Kidney (tissue), 22 donors: ENCODE measurements at places on chromosomes 7 and 10. TPM values are rescaled to one million over a fixed set of nuclear protein-coding genes. Genes with fewer than 3 reads are reported as not detected.

The XRCC2 gene
- 0.22 TPM for polyA plus RNA-seq

The CALU gene
- 32.9 TPM for polyA plus RNA-seq

The ASB10 gene
- 0.22 TPM for polyA plus RNA-seq

DNA sequence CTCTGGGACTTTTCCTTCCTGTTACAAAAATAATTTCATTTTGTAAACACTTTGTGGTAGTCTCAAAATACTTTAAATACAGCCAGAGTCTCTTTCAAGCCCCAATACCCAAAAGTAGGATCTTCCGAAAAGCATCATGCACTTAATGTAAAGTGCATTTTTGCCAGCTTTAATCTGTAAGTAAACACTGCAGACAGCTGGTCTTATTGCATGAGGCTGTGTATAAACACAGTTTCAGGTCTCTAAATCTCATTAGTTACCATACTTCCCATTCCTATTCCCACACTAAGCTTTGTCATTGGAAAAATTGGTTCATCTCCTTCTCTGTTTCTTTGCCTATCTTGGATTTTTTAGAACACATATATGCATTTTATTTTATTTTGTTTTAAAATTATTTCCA, 87.6 kb upstream of the GNAI1 start:
- H3K27ac ChIP-seq: no peak overlapping the region
- H3K36me3 ChIP-seq: no peaks in the 10 kb centered on the region
- no peak for DNase-seq
- H3K27me3 ChIP-seq: no peaks in the 10 kb centered on the region
- no peaks in the 10 kb centered on the region for H3K4me1 ChIP-seq
- no peak overlapping the region for H3K4me3 ChIP-seq

- no peak overlapping the region for H3K27ac ChIP-seq
- no peaks in the 10 kb centered on the region for H3K27me3 ChIP-seq
- no peak overlapping the region for H3K4me3 ChIP-seq
- H3K4me1 ChIP-seq: no peaks in the 10 kb centered on the region
- no peaks in the 10 kb centered on the region for H3K36me3 ChIP-seq
These were observed 293.1 kb downstream of the GRM8 start for GRCh38 chr7:126959649-126960048.

GRCh38 chr10:58173391-58173790, 94.3 kb downstream of the IPMK start:
- no peak overlapping the region for H3K27ac ChIP-seq
- no peaks in the 10 kb centered on the region for H3K4me1 ChIP-seq
- no peak overlapping the region for H3K4me3 ChIP-seq
- H3K27me3 ChIP-seq: no peaks in the 10 kb centered on the region

- no peaks in the 10 kb centered on the region for H3K27me3 ChIP-seq
- no peaks in the 10 kb centered on the region for H3K4me1 ChIP-seq
- H3K36me3 ChIP-seq: no peaks in the 10 kb centered on the region
- no peak overlapping the region for H3K4me3 ChIP-seq
These were observed 54.0 kb upstream of the SLC26A5 start for GRCh38 chr7:103499976-103500375.

DNA sequence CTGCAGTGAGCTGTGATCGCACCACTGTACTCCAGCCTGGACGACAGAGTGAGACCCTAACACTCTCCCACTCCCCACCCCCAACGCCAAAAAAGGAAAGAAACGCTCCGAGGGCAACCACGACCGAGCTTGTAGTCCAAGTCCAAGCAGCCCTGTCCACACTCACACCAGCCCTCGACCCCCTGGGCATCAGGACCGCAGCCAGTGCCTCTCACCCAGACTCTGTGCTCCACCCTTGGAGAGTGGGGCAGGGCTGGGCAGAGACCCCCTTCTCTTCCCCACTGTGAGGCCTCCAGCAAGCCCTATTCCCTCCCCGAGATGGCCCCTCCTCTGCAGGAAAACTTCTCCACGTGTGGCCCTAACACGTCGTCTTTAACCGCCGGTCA, 82.6 kb downstream of the FOXL3 start:
- H3K27ac ChIP-seq: no peak overlapping the region
- no peaks in the 10 kb centered on the region for H3K36me3 ChIP-seq
- H3K4me3 ChIP-seq: no peak overlapping the region
- H3K4me1 ChIP-seq: no peaks in the 10 kb centered on the region
- DNase-seq: no peak

GRCh38 chr7:7201578-7202374, 19.4 kb downstream of the C1GALT1 start:
- H3K4me3 ChIP-seq: no peak overlapping the region
- H3K36me3 ChIP-seq: no peaks in the 10 kb centered on the region
- H3K4me1 ChIP-seq: no peaks in the 10 kb centered on the region
- DNase-seq: peak; percentile 72
- H3K27ac ChIP-seq: peak overlapping the region; percentile 71
- no peaks in the 10 kb centered on the region for H3K27me3 ChIP-seq

The SEMA3E gene
- polyA plus RNA-seq: 0.15 TPM

- no peaks in the 10 kb centered on the region for H3K36me3 ChIP-seq
- no peaks in the 10 kb centered on the region for H3K27me3 ChIP-seq
- no peak overlapping the region for H3K27ac ChIP-seq
- DNase-seq: no peak
- no peak overlapping the region for H3K4me3 ChIP-seq
These were observed 89.0 kb upstream of the PPP2R2D start for GRCh38 chr10:131811630-131812403.

The GPR37 gene
- polyA plus RNA-seq: 0.60 TPM

The CUZD1 gene
- 0.65 TPM for polyA plus RNA-seq

- H3K4me1 ChIP-seq: no peaks in the 10 kb centered on the region
- no peaks in the 10 kb centered on the region for H3K27me3 ChIP-seq
- no peaks in the 10 kb centered on the region for H3K36me3 ChIP-seq
- DNase-seq: no peak
- no peak overlapping the region for H3K27ac ChIP-seq
These were observed 13.3 kb upstream of the ACSL5 start for GRCh38 chr10:112360308-112361270.

The SFMBT2 gene
- 1.2 TPM for polyA plus RNA-seq

GRCh38 chr10:73932620-73933112, 21.7 kb downstream of the PLAU start:
- no peaks in the 10 kb centered on the region for H3K36me3 ChIP-seq
- H3K27ac ChIP-seq: no peak overlapping the region
- peaks cover 9% of the 10 kb centered on the region for H3K4me1 ChIP-seq
- no peak overlapping the region for H3K4me3 ChIP-seq
- H3K27me3 ChIP-seq: no peaks in the 10 kb centered on the region
- DNase-seq: no peak

DNA sequence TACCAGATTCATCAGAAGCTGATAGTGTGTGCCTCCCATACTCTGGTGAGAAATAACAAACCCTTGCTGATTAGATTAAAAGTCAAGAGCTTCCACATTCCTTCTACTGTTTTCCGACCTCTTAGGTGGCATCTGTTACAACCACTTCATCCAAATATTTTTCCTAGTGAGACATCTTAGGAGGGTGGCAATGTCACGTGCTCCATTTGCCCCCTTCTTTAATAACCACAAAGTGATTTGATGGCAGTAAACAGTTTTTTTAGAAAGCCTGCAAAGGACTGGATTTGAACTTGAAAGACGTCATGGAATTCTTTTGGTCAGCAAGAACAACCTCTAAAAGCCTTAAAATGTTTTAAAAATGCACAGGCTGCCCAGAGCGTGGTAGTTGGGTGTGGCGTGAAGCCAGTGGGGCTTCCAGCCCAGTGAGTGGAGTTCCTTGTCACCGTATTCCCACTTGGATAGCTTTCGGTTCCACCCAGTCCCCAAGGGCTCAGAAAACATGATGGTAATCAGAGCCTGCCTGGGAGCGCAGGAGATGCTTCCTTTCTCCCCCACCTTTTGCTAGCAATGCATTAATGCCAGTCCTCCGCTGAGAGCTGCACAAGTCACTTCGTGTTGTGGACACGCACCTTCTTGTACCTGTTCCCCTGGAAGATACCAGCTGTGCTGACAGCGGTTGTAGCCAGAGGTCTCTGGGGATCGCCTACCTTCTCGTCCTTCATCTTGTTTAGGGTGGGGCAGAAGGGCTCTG, 256.4 kb downstream of the KIAA1217 start:
- no peaks in the 10 kb centered on the region for H3K36me3 ChIP-seq
- H3K27ac ChIP-seq: peak overlapping the region; percentile 95
- H3K4me1 ChIP-seq: peaks cover 8% of the 10 kb centered on the region
- no peak for DNase-seq
- no peaks in the 10 kb centered on the region for H3K27me3 ChIP-seq

The NME8 gene
- polyA plus RNA-seq: 1.2 TPM

- peak overlapping the region; percentile 33 for H3K4me3 ChIP-seq
- no peak for DNase-seq
- H3K36me3 ChIP-seq: no peaks in the 10 kb centered on the region
- peaks cover 19% of the 10 kb centered on the region for H3K4me1 ChIP-seq
These were observed 2.0 kb downstream of the CLDN4 start for GRCh38 chr7:73832806-73833205.

The PRSS58 gene
- polyA plus RNA-seq: not detected

The GGCT gene
- 70.1 TPM for polyA plus RNA-seq

GRCh38 chr10:115971921-115972320, 301.1 kb downstream of the GFRA1 start:
- no peaks in the 10 kb centered on the region for H3K36me3 ChIP-seq
- H3K4me3 ChIP-seq: no peak overlapping the region
- no peaks in the 10 kb centered on the region for H3K27me3 ChIP-seq
- H3K4me1 ChIP-seq: no peaks in the 10 kb centered on the region

- H3K27me3 ChIP-seq: no peaks in the 10 kb centered on the region
- no peaks in the 10 kb centered on the region for H3K4me1 ChIP-seq
- no peaks in the 10 kb centered on the region for H3K36me3 ChIP-seq
- no peak overlapping the region for H3K27ac ChIP-seq
- no peak overlapping the region for H3K4me3 ChIP-seq
These were observed 77.0 kb upstream of the PHYHIPL start for GRCh38 chr10:59099481-59099880.

DNA sequence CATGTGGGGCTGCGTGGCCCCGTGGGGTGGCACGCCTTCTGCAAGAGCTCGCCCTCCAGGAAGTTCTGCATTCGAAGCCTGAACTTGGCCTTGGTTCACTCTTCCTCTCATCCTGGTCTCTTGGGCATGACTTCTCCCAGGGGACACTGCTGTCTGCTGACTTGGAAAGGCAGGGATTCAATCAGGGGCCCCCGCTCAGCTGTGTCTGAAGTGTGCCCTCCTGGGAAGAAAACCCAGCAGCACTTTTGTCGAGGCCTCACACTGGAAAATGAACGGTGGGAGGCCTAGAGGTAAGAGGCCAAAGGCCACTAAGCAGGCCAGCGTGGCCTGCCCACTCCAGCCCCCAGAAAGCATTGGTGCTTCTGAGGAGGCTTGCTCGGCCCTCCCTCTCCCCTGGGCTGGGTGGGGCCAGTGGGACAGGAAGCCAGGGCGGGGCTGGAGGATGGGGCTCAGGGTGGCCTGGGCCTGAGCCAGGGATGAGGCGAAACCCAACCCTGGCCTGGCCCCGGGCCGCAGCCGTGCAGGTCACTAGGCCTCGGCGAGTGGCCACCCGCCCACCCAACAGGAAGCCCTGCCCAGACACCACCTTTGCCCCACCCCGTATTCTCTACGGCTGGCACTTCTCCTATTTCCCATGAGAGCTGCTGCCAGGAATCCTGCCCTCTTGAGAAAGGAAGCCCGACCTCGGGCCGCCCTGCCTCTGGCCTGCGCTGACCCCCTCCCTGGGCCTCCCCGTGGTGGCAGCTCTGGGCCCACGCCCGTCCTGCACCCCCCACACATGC, 81.1 kb downstream of the ZMIZ1 start:
- H3K36me3 ChIP-seq: no peaks in the 10 kb centered on the region
- H3K27me3 ChIP-seq: no peaks in the 10 kb centered on the region
- peak overlapping the region; percentile 95 for H3K27ac ChIP-seq
- peak; percentile 70 for DNase-seq
- no peak overlapping the region for H3K4me3 ChIP-seq
- H3K4me1 ChIP-seq: peaks cover 60% of the 10 kb centered on the region
